Bronchial epithelial cell (primary cell): ENCODE measurements at places on chromosomes 5 and 9. TPM values are rescaled to one million over a fixed set of nuclear protein-coding genes. Genes with fewer than 3 reads are reported as not detected.
A peak's percentile ranks its signal among the peaks of the same experiment; 100 is the strongest.

Gene CDH9
- total RNA-seq, result not detected in 2 replicates

Gene ADGRV1
- total RNA-seq, result 1.6 and 3.3 TPM in 2 replicates

Gene SAXO1
- total RNA-seq, result not detected in 2 replicates

Gene NUTM2G
- total RNA-seq, result not detected in 2 replicates

Gene SLC25A2
- 0.13 TPM in 1 of 2 replicates, not detected in the other for total RNA-seq

Gene ADAMTS19
- total RNA-seq, result under 0.01 and 0.13 TPM in 2 replicates

Gene MCC
- 43.2 and 47.4 TPM in 2 replicates for total RNA-seq

Gene STPG3
- total RNA-seq, result not detected in 2 replicates

Gene COL15A1
- under 0.01 and 1.6 TPM in 2 replicates for total RNA-seq

DNA sequence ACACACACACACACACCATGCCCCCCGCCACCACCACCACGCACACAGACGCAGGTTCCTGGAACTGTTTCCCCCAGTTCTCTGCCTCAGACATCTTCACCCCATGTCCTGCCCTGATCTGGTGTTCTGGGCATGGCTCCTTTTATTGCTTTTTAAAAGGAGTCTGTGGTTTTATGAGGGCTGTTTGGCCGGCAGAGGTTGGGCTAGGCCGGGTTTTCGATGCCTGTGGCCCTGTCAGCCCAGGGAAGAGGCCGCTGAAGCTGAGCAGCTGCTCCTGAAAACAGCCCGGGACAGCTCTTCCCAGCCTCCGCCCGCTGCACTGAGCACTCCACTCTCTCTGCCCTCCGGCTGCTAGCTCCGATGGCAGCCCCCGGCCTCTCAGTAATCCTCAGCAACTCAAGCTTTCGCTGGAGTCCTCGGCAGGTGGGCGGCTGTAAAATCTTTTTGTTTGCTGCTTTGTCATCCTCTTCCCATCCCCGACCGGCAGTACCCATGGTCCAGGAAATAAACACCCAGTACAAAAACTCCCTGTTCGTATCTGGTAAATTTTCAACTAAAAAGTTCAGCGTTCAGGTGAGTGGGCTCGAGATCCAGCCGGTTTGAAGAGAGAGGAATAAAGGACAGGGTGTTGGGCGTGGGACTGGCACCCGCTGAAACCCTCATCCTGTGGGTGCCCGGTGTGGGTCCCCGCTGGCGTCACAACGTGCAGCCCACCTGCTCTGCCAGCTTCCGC, 103.0 kb upstream of the ERCC6L2 start:
- DNase-seq, result no peak

GRCh38 chr9:28967226-28967625, 1393.9 kb upstream of the C9orf72 start:
- no peak for DNase-seq

GRCh38 chr9:79572032-79572607, 355 bp downstream of the TLE4 start:
- DNase-seq, result no peak

- DNase-seq, result no peak
Measured at GRCh38 chr9:136722969-136723356, 10.6 kb downstream of the DIPK1B start.

DNA sequence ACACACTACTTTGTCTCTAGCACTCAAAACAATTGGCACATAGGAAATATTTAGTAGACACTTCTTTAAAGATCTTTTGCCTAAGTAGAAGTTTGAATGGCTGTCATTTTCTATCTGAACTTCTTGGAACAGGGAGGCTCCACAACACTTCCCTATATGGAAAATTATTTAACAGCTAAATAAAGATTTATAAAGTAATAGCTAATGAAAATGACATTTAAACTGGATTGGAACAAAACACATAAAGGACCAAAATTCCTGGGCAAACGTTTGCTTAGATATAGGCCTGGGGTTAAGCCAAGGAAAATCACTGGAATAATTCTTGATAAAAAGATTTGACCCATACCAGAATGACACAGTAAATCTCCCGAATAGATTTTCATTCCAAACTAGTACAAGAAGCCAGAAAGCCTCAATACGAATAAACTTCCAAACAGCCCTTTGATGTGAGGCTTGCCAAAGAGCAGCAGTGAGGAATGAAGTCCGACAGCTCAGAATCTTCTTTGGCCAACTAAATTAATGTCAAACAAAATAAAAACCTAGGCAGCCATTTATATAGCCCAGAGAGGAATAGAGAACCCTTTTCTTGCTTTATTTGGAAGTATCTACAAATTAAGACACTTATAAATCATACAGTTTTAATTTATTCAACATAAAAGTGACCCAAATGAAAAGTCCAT, 20.3 kb upstream of the RNF180 start:
- no peak for DNase-seq

- DNase-seq, result no peak
Measured at GRCh38 chr9:135070964-135071735, 16.3 kb upstream of the OLFM1 start.

- DNase-seq, result no peak
Measured at GRCh38 chr9:21331676-21332402, 3.4 kb downstream of the KLHL9 start.

GRCh38 chr5:158543539-158544387, 556.0 kb downstream of the EBF1 start:
- DNase-seq, result no peak

DNA sequence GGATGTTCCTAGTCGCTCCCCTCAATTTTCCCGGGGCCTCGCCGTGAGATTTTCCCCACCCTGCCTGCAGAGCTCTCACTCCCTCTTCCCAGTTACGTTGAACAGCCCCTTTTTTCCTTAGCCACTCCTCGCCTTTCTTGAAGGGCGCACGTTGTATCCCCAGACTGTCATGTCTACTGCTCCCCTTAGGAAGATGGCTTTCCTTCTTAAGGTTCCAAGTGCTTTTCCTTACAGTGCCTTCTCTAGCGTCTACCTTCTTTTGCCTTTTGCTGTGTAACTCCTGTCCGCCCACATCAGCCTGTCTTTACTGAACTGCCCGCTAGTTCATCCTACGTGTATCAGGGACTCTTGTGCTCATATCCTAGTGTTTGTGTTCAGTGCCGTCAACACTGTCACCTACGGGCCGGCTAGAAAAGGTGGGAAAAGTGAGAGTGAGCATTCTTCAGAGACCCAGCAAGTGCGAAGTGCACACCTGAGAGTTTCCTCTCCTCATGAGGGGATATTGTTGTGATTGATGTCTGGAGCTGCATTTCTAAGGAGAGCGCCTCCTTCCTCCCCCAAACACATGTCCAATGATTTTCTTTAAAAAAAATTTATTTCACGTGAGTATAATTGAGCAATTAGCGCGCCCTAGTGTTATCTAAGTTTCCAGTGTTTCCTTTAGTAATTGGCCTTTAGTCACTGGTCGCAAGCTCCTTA, 764 bp downstream of the CAMLG start:
- DNase-seq, result peak; percentile 68

DNA sequence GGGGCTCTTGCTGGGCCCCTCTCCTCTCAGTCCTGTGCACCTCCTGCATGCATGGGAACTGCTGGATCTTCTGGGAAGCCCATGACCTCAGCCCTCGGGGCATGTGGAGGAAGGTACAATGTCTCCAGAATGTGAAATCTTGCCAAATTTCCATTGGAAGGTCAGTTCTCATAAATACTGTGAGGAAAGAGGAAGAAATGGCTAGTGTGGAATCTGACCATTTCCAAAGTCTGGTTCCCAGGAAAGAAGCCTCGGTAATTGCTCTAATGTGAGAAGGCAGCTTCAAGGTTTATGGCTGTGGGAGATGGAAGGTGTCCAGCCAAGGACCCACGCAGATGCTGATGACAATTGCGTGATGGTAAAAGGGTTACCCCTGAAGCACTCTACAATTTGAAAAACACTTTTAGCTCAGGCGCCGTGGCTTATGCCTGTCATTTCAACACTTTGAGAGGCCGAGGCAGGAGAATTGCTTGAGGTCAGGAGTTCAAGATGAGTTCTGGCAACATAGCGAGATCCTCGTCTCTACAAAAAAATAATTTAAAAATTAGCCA, 8.1 kb upstream of the IL17B start:
- no peak for DNase-seq

- no peak for DNase-seq
Measured at GRCh38 chr5:157189223-157189622, 8.6 kb downstream of the ITK start.

DNA sequence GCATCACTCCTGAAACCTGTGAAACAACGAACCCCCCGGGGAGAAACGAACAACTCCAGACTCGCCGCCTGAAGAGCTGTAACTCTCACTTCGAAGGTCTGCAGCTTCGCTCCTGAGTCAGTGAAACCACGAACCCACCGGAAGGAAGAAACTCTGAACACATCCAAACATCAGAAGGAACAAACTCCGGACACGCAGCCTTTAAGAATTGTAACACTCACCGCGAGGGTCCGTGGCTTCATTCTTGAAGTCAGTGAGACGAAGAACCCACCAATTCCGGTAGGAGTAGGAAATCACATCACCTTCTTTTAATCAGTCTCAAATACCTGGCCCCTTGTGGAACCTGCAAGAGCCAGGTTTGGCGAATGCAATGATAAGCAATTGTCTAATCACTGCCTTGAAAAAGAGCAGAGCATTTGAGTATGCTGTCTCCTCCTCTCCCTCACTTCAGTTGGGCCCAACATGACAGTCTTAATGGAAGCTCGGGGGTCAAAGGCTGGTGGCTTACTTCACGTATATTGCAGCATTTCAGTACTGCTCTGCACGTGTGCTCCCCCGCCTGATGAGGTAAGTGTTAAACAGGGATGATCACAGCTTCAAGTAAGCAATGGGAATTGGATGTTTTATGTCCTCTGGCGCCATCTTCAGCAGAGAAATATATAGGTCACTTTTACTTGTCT, 473 bp downstream of the IRGM start:
- DNase-seq, result peak; percentile 84

- DNase-seq, result no peak
Measured at GRCh38 chr5:170473642-170474041, 30.2 kb upstream of the KCNIP1 start.

- DNase-seq, result no peak
Measured at GRCh38 chr5:35092703-35093102, 45.0 kb upstream of the AGXT2 start.

GRCh38 chr5:147791181-147791580, 8.7 kb upstream of the JAKMIP2 start:
- no peak for DNase-seq

- DNase-seq, result no peak
Measured at GRCh38 chr9:98215271-98215670, 22.8 kb upstream of the CORO2A start.

- DNase-seq, result no peak
Measured at GRCh38 chr5:150448334-150448733, 1.2 kb downstream of the RPS14 start.

DNA sequence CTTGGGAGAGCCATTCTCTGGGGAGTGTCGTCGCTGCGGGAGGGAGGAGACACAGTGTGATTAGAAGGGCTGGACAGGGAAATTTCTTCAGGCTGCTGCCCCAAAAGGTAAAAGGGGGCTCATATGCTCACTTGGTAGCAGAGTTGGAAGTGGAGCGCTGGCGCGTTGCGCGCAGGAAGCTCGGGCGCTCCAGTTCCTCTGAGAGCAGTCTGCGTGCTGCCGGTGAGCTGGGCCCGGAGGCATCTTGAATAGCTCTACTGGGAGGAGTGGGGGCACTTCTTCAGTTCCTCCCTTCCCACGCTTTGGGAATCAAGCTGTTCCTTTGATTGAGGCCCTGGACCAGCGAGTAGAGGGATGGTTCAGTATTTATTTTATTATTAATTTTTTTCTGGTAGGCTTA, 2.7 kb downstream of the RXFP3 start:
- no peak for DNase-seq

DNA sequence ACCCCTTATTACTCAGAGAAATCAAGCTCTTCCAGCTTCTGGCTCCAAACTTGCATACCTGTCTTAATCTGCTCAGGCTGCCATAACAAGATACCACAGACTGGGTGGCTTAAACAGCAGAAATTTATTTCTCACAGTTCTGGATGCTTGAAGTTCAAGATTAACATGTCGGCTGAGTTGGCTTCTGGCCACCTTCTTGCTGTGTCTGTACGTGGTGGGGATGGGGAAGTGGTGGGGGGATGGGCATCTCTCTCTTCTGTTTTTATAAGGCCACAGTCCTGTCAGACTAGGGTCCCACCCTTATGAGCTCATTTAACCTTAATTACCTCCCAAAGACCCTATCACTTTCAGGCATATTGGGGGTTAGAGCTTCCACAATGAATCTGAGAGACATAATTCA, 140.5 kb downstream of the SV2C start:
- DNase-seq, result no peak

DNA sequence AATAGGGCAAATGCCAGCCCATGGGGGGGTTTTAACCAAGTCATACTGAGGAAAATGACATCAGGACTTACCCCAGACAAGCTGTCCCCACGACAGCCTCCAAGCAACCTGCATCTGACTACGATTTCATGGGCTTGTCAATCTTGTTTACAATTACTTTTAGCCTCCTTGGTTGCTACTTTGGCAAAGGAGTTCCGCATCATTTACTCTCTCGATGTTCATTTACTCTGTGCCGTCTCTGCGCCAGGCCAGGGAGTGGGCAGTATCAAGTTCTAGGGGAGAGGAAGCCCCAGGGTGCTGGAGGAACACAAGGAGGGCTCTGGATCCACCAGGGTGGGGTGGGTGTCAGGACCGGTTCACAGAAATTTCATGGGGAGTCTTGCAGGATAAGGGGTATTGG, 23.9 kb downstream of the PTPN3 start:
- no peak for DNase-seq

GRCh38 chr5:15010936-15011335, 139.4 kb upstream of the ANKH start:
- DNase-seq, result no peak

DNA sequence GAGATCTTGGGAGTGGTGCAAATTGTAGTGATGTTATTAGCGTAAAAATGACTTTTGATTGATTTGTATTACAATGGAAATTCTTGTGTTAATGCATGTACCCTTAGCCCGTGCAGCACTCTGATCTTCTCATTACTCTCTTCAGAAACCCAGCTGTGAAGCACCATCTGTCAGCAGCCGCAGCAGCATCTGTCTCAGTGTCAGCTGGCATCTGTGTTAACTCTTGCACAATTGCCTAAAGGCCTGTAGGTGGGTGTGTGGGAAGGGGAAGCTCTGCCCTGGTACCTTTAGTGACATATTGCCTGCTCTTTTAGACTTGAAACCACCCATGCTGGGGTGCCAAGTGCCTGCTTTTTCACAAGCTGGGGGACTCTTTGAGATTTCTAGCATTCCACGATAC, 101.3 kb downstream of the FBXL7 start:
- no peak for DNase-seq

DNA sequence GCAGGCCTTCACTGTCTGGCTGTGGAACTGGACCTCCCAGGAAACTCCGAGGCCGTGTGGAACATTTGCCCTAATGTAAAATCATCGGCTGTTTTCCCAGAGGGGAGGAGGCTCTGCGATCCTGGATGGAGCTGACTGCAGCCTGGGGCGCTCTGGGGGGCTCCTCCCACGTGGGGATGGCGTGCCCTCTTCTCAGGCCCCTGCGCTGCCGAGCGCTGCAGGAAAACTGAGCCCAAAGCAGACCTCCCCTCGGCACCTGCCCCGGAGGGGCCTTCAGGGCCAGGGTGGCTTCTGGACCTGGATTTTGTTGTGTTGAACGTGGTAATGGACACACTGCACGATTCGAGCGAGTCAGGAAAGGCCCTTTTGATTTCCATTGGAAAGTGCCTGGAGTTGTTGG, 23.9 kb downstream of the HNRNPH1 start:
- DNase-seq, result no peak

GRCh38 chr5:136699651-136700050, 334.3 kb upstream of the TRPC7 start:
- no peak for DNase-seq
